ENCODE measurements at places on chromosomes 4 and X.

DNA sequence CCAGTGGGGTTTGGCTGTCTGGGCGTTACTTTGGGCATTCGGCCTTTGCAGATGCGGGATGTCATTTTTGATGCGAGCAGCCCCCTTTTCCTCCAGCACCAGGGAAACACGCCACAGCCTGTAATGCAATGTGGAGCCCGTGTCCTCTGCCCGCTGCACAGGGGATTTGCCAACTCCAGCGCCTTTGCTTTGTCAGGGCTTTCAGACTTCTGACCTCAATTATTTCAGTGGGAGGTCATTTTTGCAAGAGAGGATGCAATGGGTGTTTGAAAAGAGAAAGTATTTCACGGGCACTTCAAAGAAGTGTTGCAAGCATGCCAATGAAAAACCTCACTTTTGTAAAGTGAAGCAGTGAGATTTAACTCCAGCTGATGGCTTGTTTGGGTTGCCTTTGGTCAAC, 11.5 kb downstream of the CLCN4 start:
- DNase-seq = no peak

GRCh38 chr4:112704991-112705845, 68.3 kb downstream of the LARP7 start:
- no peak for DNase-seq

DNA sequence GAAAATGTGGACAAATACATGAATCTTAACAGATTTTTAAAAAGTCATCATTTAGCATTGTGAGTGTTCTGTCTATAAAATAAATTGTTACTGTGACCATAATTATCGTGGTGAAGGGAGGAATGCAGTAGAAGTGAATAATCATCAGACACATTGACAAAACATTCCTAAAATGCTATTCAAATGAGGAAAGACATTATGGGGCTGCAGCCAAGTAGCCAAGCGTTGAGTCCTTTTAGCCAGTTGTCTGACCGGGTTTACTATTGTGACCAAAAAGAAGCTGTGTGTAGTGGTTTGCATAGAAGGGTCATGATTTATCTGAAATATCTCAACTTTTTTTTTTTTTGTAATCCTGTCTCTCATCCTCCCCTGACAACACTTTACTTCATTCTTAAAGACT, 19.5 kb downstream of the WWC2 start:
- no peak for DNase-seq

- no peak for DNase-seq
Measured at GRCh38 chr4:156870131-156870530, 101.5 kb downstream of the PDGFC start.

DNA sequence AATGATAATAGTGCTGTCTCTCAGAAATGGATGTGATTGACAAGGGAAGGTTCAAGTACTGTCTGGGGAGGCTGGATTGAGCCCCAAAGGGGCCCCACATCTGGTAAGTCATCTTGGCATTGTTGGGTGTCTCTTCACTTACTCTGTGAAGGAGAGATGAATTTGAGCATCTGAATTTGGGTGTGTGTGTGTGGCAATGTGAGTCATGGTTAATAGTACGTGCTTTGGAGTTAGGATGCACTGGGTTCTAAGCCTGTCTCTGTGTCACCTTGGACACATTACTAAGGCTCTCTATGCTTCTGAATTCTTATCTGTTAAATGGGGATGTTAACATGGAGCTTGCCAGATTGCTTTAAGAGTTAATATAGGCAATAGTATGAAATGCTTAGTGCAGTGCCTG, 80.4 kb downstream of the FRAS1 start:
- no peak for DNase-seq

DNA sequence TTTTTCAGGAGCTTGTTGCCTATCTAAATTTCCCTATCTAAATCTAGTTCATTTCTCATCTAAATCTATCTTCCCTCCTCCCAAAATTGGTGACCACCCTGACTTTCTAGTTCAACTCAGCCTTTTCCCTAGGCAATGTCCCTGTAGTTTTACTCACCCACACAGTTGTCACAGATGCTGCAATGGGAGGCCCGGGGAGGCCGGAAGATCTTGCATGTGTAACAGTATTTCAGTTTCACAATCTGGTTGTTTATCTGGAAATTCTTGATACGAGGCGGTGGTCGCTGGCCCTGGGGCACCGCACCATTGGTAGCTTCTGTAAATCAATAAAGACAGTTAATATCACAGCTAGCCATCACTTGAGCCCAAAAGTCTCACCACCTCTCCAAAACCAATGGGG, 20.2 kb downstream of the ZDHHC9 start:
- DNase-seq = no peak

- no peak for DNase-seq
Measured at GRCh38 chrX:13808865-13809264, 8.0 kb downstream of the GPM6B start.

DNA sequence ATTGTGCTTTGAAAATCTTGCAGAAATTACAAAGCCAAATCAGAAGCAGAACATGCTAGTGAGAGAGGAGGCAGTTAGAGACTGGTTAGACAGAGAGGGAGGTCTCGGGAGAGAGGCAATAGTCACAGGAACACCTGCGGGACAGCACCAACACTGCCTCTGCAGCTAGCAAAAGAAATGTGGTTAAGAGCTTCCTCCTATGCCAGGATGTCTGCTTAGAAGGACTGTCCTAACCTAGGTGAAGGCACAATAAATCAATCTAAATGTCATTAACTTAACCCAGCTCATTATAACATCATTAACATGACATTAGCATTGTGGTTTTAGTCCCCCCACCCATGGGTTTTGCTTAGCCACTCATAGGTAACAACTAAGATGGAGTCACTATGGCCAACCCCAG, 726.7 kb downstream of the PCDH18 start:
- DNase-seq = no peak

- no peak for DNase-seq
Measured at GRCh38 chr4:185512516-185512915, 22.8 kb downstream of the PDLIM3 start.

GRCh38 chr4:53522334-53522733, 69.0 kb downstream of the LNX1 start:
- DNase-seq = no peak

- no peak for DNase-seq
Measured at GRCh38 chr4:75995727-75996126, 5.0 kb upstream of the SDAD1 start.

- no peak for DNase-seq
Measured at GRCh38 chrX:53476371-53476770, 42.2 kb upstream of the HSD17B10 start.

- no peak for DNase-seq
Measured at GRCh38 chr4:185870366-185870765, 58.4 kb upstream of the SORBS2 start.

DNA sequence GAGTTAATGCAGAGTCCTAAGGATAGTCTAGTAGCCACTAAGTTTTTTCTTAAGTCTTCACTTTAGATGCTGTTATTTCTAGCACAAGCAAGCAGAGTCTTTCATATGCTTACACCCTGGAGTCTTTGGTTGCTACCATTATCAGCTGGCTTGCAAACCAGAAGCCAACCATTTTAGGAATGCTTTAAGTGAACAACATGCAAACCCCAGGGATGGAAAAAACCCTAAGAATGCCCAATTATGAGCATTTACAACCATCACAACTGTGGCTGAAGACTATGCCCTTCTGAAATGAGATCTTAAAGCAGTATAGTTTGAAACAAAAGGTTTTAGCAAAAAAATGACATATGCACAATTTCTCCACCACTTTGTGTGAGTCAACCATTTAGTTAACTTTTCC, 6.6 kb downstream of the MID1IP1 start:
- no peak for DNase-seq

GRCh38 chrX:111503485-111503993, 7.9 kb upstream of the SERTM2 start:
- DNase-seq = no peak

DNA sequence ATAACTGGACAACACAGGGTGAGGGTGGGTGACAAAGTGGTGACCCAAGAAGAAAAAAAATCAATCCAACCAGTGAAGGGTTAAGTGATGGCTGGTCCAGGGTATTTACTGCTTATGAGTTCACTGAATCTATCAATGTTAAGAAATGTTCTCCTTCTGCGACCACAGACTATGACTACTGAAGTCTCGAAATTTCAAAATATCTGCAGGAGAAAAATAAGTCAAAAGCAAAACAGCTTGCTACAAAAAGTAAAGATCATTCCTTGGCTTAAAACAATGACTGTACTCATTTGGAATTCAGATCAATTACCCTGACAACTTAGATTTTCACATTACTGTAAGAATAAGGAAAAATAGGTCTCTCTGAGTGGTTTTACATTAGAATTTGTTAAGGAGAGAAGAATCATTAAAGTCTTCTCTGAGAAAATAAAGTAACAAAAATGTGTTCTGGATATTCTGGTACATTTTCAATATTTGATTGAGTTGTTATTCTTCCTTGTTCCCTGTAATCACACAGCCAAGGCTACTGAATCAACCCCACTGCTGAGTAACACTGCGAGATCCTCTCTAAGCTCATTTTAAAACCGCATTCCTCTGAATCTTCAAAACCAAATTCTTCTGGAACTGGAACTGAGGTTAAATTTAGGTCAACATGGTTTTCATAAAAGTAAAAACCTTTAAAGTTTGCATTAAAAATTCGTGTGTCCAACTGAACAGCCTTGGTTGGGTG, 22.7 kb downstream of the SMPX start:
- DNase-seq = no peak

GRCh38 chr4:76546759-76547742, 112.0 kb downstream of the SHROOM3 start:
- no peak for DNase-seq

DNA sequence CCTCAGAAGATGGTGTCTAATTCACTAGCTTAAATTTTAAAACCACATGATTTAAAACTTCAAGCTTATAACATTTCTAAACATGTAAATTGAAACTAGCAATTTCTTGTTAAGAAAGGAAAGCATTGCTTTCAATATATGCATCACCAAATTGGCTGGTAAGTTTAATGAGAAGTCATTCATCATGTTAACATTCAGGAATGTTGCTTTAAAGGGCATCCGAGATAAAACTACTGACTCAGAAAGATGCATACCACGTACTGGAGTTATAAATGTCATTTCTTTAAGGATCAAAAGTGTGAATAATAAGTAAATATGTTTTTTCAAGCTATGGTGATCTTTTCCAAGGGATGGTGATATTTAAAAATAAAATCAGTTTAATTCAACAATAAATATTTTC, 83.3 kb upstream of the VCX2 start:
- no peak for DNase-seq

DNA sequence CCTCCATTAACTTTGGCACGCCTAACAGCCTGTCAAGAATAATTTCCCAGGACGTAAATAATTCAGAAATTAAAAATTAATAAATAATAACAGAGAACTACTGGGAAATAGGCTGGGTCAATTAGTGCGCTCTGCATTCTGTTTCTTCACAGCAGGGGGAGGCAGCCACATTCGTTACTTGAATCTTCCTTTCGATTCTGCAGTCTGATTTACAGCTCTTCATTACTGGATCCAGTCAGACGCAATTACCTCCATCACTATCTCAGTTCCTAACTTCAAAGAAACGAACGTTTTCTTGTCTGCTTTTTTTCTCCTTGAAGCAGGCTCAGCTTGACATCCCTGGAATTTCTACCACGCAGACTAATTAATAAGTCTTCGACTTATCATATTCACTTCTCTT, 9.0 kb upstream of the RPL34 start:
- DNase-seq = no peak

DNA sequence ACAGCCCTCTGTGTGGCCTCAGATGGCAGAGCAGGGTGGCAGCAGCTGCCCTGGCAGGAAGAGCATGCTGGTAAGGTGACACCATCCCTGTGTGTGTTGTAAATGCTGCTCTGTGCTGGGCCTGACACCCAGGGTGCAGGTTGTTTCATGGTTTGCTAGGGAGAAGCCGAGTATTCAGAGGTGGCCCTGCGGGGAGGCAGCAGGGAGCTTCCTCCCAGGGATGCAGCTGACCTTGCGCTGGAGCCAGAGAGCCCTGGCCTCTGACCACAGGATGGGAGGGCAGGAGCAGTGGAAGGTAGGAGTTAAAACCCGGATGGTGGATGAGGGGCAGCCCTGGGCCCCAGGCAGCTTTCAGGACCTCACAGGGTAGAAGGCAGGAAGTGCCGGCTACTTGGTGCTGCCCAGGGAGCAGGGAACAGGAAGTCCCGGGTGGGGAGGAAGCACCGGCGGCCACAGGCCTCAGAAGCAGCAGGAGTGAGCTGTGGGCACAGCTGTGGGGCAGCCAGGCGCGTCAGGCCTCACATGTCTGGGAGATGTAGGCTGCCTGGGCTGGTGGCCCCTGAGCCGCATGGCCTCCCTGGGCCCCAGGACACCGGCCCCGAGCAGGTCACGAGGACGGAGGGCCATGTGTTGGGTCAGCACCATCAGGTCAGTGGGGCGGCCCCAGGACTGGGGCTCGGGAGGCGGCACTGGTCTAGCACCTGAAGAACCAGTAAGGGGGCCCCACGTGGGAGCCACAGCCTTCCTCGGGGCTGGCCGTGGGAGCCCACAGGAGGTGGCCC, 19.1 kb downstream of the SH3BP2 start:
- DNase-seq = no peak

- no peak for DNase-seq
Measured at GRCh38 chrX:133033010-133033409, 63.9 kb downstream of the USP26 start.

DNA sequence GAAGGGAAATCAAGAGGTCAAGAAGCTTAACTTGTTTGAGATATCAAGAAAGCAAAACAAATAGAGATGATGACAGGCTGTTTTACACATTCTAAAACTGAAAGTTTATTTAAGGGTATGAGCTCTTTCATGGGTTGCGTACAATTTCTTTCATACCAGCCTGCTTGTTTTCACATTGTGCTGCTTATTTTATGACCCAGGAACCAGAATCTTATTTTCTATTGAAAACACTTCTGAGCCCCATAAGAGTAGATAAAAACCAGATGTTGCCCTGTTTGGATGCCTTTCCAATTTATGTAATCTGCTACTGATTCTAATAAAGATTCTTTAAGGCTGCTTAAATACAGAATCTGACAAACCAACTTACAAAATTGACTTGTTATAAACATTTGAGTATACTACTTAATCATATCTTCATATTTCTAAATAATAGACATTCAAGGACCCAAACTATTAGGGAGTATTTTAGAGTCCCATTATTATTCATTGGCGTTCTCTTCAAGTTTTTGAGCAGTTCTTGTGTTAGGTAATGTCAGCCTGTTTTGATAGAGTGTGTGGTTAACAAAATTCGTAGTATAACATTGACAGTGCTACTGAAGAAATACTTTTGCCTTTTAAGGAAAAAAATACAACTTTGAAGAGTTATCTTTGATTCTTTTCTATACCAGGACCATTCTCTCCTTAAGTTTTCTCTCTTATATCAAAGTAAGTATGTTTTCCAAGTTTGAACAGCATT, 74.4 kb downstream of the PDLIM5 start:
- no peak for DNase-seq

GRCh38 chr4:7191546-7192251, 639 bp upstream of the SORCS2 start:
- no peak for DNase-seq
